ENCODE measurements at places on chromosomes 2 and 18.
A peak's percentile ranks its signal among the peaks of the same experiment; 100 is the strongest.

GRCh38 chr2:33207151-33207740 is 260.5 kb downstream of the LTBP1 start:
- no peak for DNase-seq
- no peaks in the 10 kb centered on the region for H3K36me3 ChIP-seq
- no peak overlapping the region for H3K27ac ChIP-seq
- H3K4me3 ChIP-seq = no peak overlapping the region
- no peaks in the 10 kb centered on the region for H3K27me3 ChIP-seq

DNA sequence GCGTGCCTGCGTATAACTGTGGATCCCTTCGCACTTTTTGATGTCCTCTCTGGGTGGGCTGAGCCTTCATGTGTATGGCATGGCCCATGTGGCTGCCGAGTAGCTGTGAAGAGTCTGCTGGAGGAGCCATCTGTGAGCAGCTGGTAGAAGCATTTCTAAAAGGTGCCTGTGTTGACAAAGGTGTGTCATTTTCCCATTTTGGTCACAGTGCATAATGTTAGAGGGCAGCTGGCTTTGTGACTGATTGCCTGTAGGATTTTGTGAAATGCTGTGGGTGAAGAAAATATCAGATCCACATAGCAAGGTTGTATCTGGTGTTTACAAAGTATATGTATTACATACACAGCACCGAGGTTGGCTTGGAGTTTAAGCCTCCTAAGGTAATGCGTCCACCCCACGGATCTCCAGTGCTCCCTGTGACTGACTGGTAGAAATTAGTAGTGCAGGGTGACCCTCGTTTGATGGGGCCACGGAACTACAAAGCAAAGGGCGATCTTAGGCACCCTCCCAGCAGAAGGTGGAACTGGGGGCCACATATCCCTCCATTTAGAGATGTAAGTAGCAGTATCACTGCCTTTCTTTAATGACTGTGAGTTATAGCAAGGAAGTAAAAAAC is 16.5 kb downstream of the GATA6 start:
- H3K27me3 ChIP-seq = no peaks in the 10 kb centered on the region
- H3K27ac ChIP-seq = no peak overlapping the region
- peaks cover 96% of the 10 kb centered on the region for H3K36me3 ChIP-seq
- peak overlapping the region; percentile 69 for H3K4me3 ChIP-seq
- peaks cover 28% of the 10 kb centered on the region for H3K4me1 ChIP-seq

GRCh38 chr18:45121146-45121545 is 440.5 kb downstream of the SETBP1 start:
- no peaks in the 10 kb centered on the region for H3K36me3 ChIP-seq
- no peak overlapping the region for H3K4me3 ChIP-seq
- DNase-seq = no peak
- no peak overlapping the region for H3K27ac ChIP-seq
- no peaks in the 10 kb centered on the region for H3K27me3 ChIP-seq

GRCh38 chr2:119599384-119599783 is 55.1 kb downstream of the CFAP221 start:
- H3K36me3 ChIP-seq = no peaks in the 10 kb centered on the region
- no peak overlapping the region for H3K4me3 ChIP-seq
- no peak for DNase-seq
- H3K4me1 ChIP-seq = no peaks in the 10 kb centered on the region
- H3K27ac ChIP-seq = no peak overlapping the region

- H3K4me1 ChIP-seq = no peaks in the 10 kb centered on the region
- no peak overlapping the region for H3K27ac ChIP-seq
- no peak overlapping the region for H3K4me3 ChIP-seq
- no peak for DNase-seq
Measured at GRCh38 chr2:169659320-169659719, 34.9 kb downstream of the CFAP210 start.

- no peak overlapping the region for H3K27ac ChIP-seq
- no peaks in the 10 kb centered on the region for H3K27me3 ChIP-seq
- DNase-seq = no peak
- H3K36me3 ChIP-seq = no peaks in the 10 kb centered on the region
Measured at GRCh38 chr2:28681158-28681571, 70.5 kb upstream of the PPP1CB start.
